ENCODE measurements at places on chromosomes 5 and 9.
A peak's percentile ranks its signal among the peaks of the same experiment; 100 is the strongest.

DNA sequence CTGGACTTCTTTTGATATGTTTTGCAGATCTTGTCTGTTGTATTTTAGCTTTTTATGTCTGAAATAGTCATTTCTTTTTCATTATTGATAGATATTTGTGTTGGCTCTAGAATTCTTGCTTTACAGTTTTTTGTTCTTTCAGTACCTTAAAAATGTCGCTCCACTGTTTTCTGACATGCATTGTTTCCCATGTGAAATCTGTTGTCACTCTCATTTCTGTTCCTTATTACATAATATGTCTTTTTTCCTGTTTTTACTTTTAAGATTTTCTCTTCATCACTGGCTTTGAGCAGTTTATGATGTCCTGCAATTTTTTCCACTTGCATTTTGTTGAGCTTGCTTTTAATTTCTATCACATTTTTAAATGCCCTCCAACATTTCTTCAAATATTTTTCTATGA lies 270.4 kb upstream of the TARS1 start:
- DNase-seq, result no peak

DNA sequence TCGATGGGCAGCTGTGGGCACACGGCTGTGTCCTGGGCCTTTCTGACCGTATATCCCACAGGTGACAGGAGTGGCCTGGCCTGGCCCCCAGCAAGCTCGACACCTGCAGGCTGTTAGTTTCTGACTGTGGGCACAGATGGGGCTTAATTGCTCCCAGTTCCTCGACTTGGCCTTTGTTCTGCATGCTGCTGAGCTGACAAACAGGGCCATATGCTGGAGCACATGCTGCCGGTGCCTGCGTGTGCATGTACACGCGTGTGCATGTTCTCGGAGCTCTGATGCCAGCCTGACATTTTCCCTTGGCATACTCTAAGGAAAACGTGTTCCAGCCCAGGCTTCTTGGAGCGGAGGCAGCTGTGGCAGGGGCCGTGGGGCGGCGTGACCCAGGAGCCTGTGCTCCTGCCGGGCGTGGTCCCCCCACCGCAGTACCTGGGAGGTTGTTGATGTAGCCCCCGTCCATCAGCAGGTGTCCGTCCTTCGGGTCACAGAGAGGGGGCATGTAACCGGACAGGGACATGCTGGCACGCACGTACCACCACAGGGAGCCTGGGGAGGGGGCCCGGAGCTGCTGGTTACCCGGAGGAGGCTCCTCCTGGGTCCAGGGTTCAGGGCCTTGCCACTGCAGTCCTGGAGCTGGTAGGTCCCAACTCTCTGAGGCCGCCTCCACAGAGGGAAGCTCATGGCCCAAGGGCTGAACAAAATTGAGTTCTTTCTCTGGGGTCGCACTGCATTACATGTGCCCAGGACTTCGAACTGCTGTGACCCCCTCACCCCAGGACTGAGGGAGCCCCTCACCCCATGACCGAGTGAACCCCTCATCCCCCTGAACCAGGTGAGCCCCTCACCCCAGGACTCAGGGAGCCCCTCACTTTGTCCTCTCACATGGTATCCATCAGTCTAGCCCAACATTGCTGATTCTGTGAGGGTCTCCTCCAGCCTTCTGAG lies 4.1 kb upstream of the NSMF start:
- no peak for DNase-seq

- DNase-seq, result no peak
Measured at GRCh38 chr9:104961238-104961637, 33.3 kb upstream of the ABCA1 start.

GRCh38 chr9:76652894-76653293 lies 111.3 kb upstream of the PCA3 start:
- no peak for DNase-seq

- DNase-seq, result no peak
Measured at GRCh38 chr5:65768723-65769346, 46.8 kb downstream of the NLN start.

- no peak for DNase-seq
Measured at GRCh38 chr9:125431741-125432271, 170.2 kb downstream of the GAPVD1 start.

DNA sequence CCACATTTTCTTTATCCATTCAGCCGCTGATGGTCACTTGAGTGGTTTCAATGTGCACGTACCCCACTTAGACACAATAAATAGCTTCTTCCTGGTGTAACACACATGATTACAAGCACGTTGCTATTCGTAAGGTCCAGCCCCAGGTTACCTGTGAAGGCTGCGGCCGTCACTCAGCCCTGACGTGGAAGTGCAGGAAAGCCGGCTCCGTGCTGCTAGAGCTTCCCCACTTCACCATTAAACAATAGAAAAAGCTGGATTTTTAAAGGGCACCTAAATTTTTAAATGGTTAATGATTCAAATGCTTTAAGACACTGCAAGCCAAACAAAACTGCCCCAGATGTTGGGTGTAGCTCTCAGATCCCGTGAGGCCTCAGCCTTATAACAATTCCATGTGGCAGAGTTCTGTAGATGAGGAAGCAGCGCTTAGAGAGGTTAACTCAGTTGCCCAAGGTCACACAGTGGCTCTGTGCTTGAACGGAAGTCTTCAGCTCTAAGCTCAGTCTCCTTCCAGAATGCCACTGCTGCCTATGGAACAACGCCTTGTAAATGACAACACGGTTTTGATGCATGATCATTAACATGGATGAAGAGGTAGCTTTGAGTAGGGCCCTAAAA lies 125.7 kb downstream of the COL23A1 start:
- no peak for DNase-seq

DNA sequence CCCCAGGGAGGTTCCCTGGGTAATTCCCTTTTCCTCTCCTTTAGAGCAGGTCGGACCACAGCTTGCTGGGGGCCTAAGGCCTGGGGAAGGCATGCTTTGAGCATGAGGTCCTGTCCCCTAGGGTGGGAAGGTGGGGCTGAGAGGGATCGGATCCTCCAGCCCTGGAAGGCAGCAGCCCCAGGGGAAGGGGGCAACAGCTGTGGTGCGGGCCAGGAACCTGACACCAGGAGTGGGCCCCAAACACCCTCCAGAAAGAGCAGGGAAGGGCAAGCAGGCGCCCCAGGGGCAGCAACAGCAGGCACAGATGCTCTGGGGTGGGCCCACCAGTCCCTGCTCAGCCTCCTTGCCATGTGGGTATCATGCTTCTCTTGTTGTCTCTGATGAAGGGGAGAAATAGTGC lies 3.2 kb upstream of the CORO2A start:
- DNase-seq, result no peak

GRCh38 chr5:179624841-179625271 lies 1.4 kb upstream of the HNRNPH1 start:
- no peak for DNase-seq

GRCh38 chr9:17330097-17330496 lies 195.3 kb downstream of the CNTLN start:
- DNase-seq, result no peak

DNA sequence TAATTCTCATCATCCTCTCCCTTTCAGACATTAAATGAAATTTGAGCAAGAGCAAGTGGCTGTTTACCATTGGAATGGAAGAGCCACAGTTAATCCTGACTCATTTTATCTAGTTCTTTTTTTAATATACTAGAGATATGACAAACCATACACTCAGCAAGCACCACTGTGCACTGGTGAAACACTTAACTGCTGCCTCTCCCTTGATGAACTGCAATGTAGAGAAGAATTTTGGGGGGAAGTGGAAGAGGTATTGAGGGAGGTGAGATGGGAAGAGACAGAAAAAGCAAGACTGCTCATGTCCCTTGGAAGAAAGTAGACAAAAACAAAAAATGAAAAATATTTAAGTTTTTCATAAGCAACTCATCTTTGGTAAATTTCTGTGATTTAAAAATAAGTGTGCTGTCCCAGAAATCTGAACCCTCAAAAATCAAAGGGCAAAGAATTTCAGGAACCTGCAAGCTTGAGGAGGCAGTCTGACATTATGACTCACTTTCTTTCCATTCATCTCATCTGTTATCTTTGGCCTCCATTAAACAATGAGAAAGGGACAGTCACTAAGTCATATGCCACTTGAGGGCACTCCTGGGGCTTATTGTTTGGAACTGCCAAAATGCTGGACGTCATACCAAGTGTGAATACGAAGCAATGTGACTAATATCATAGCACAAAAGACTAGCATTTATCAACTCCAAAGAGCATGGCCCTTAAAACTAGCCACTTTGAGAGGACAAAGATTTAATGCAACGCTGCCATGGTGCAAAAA lies 566.8 kb upstream of the DMAC1 start:
- no peak for DNase-seq

- DNase-seq, result no peak
Measured at GRCh38 chr5:44660251-44660650, 148.5 kb upstream of the MRPS30 start.

DNA sequence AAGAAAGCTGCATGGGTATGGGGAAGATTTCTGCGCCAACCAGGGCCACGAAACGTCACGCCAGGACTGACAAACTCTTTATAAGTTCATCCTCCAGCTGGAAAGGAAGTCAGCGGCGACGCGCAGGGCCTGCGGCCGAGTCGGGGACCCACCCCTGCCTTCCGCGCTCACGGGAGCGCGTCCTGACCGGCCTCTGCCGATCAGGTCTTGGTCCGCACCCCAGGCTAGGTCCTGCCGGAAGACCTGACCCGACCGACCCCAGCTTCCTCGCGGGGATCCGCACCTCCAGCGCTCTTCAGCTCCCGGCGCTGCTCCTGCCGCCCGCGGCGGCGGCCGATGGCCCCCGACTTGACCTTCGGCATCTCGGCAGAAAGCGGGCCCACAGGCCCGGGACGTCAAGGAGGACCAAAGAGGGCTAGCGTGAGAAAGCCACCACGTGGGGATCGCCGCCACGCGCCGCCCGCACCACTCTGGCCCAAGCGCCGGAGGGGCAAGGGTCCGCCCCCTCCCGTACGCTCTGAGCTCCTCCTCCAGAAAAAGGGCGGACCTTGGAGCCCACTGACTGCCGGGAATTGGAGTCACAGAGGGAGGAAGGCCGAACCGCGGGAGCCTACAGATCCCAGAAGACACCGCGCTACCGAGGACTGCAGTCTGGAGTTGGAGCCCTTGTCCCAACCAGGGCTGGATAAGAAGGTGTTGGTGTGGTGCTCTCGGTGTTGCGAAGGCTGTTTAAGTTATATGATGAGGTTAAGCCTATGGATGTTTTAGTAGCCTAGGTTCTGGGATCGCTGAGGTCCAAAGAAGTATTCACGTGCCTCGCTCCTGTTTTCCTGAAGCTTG lies at the start of gene DIMT1:
Gene DIMT1, minus strand, starts transcription at position 495 of the 840 bp plus-strand sequence. Its CDS starts 133 bp downstream, at position 362.
- DNase-seq, result peak; percentile 78

DNA sequence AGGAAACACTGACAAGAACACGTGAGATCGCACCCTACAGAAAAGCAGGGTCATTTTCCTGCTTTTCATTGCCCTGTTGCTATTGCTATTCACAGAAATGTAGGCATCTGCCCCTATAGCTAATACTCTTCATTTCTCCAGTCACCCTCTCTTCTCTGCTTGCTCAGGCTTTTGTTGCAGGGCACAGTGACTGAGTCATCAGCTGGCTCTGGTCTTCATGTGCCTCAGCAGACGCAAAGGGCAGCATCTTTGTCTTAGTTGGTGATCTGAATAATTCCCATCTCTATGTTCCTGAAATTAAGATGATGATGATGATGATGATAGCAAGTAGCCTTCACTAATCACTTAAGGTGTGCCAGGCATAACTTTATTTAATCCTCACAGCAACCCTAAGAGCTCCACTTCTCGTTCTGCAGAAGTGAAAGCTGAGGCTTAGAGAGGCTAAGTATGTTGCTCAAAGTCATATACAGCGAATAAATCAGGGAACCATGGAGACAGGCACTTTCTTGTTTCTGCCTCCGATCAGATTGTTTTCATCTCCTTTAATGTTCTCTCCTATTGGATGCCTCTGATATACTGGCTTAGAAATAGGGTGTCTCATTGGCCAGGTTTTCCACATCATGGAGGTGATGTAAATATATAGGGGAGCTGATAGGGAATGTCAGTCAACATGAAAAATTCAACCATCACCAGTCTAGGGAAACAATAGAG lies 133.0 kb upstream of the STK32A start:
- no peak for DNase-seq

- no peak for DNase-seq
Measured at GRCh38 chr5:112604732-112605630, 132.7 kb upstream of the APC start.

DNA sequence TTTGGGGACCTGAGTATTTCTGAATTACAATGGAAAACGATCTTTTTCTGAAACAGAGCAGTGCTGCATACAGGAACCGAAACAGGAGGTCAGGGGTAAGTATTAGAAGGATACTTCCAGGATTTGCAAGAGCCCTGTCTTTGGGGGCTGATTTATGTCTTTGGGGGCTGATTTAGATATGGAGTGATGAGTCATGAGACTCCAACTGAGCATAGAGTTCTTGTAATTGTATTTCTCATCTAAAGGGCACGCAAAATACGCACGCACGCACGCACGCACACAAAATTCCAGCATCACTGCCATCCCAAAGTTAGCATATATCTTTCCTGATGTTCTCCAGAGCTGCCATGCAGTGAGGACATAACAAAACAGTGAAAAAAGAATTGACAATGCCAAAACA lies 414.8 kb upstream of the CCNH start:
- DNase-seq, result no peak
